ENCODE measurements at places on chromosomes 2 and 18.

GRCh38 chr18:8785855-8786482 is 80.6 kb downstream of the MTCL1 start:
- no peak for DNase-seq

DNA sequence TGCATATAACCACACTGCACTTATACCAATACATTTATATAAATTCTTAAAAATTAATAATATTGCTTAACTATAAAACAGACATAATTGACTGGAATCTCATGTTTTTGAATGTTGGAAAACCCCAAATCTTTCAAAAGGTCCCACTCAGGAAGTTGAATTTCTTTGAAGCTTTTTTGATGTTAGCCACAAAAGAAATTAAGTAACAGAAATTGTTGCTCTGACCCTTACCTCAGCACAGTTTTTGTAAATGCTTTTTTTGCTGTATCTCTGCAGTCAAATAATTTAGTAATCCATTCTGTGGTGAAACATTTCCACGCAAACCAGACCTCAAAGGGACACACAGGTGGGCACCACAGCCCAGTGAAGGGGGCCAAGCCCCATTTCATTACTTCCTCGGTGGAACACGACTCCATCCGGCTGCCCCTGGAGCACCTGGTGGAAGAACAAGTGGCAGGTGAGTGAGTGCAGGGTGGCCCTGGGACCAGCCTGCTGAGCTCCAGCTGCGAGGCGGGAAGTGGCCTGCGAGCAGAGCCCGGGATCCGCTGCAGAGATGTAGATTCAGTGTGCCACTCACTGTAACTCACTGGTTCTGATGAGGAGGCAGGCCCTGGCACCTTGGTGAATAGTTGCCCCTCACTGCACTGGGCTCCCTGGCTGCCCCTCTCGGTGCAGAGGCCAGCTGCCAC is 8.4 kb downstream of the SCLY start:
- no peak for DNase-seq

DNA sequence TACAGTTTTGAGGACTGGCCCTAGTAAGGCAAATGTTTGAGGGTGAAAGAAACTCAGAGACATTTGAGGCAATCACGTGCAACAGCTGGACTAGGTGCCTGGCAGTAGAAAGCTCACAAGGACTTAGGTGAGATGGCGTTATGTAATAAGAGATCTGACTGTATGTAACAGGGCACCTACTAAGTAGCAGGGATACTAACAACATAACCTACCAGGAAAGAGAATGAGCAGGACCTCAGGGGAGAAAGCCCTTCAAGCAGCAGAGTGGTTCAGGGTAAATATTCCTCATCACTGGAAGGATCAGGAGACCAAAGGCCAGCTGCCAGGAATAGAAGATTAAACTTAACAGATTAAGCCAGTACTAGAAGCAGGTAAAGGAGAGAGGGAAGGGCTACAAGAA is 53.4 kb downstream of the ARHGAP15 start:
- DNase-seq = no peak

- DNase-seq = no peak
Measured at GRCh38 chr18:35729991-35730668, 148.6 kb downstream of the GALNT1 start.

DNA sequence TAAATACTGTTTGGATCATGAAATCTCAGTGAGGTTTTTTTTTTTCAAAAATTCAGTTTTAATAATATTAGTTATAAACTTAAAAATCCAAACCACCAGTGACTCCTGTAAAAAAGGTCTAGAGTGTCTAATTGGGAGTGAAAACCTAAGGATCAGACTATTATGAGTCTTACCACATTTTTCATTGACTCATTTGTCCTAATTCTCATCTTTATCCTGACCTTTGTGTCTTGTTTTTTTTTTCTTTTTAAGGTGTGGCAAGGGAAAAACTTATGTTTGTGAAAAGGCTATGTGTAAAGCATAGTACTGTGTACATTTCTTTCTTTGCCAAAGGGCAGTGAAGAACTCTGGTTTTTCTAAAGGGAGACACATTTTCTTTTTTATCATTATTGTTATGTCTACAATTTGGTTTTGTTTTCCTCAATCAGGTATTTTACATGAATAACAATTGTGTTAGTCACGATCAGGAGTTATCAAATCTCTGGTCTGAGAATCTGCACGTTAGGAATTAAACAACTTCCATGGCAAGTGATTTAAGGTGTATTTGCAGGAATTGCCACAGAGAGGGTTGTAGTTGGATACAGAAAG is 52.6 kb downstream of the RHBDD1 start:
- no peak for DNase-seq

- DNase-seq = no peak
Measured at GRCh38 chr2:134739879-134740301, 21.1 kb upstream of the TMEM163 start.

DNA sequence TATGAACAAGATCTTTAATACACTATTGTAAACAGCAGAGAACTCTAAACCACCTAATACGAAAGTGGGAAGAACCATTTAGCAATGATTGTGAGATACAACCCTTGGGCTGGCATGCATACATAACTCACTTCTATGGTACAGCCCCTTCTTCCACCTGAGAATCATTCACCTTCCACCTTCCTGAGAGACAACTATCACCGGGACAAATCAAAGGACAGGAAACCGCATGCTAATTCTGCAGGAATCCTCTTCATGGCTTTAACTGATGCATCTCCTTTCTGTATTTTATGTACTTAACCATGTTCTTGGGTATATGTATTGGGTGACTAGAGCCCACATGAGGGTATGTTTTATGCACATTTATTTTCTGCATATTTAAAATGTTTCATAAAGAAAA is 123.2 kb downstream of the TRABD2A start:
- no peak for DNase-seq

Data from AG08395 (cell line).